ENCODE measurements at places on chromosomes 4 and X.

DNA sequence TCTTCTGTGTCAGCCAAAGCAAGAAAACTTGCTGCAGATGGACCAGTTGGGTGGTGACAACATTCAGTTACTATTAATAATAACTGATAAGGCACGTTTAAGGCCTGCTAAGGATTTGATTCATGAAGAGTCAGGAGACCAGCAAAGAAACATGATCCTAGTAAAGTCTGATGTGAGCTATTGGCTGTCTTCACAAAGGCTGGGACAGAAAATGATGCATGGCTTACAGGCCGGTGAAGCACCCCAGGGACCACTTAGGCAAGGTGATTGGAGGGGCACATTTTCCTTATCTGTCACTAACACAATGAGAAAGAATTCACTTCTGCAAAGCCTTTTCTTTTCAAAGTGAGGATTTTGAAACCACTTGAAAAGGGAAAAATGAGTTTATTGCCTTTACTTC lies 65.4 kb upstream of the TRPC3 start:
- DNase-seq = no peak

GRCh38 chr4:76002176-76002575 lies 5.1 kb downstream of the CXCL9 start:
- peak; percentile 62 for DNase-seq

DNA sequence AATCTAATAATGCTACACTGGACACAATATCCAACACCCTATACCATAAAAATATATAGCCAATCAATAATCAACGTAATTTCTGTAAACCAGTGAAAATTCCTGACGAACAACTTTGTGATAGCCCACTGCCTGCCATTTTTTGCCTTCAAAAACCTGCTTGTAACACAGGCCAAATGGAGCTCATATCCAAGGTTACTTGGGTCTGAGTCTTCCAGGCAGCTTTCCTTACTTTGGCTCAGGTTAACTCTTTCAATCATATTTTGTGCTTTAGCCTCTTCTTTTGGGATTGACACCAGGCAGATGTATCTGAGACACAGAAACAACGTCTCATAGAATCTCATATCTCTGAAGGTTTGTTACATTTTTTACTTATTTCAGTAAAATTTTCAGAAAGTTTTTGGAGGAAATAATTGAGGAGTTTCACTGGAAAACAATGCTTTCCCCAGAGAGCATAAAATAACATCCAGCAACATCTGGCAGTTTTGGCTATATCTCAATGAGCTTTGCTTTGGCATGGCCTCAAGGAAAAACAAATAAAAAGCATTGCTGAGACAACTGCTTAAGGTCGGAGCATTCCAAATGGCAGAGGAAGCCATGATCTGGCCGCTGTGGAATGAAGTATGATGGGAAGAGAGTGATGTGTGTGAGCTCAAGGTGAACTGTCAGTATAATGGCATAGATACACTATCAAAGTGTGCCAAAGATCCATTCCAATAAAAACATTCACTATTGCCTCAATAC lies 162.9 kb upstream of the SPIN4 start:
- peak; percentile 56 for DNase-seq

GRCh38 chr4:77025643-77026321 lies 50.0 kb downstream of the CCNI start:
- no peak for DNase-seq
